ENCODE measurements at places on chromosomes 5 and 9. TPM values are rescaled to one million over a fixed set of nuclear protein-coding genes. Genes with fewer than 3 reads are reported as not detected.

DNA sequence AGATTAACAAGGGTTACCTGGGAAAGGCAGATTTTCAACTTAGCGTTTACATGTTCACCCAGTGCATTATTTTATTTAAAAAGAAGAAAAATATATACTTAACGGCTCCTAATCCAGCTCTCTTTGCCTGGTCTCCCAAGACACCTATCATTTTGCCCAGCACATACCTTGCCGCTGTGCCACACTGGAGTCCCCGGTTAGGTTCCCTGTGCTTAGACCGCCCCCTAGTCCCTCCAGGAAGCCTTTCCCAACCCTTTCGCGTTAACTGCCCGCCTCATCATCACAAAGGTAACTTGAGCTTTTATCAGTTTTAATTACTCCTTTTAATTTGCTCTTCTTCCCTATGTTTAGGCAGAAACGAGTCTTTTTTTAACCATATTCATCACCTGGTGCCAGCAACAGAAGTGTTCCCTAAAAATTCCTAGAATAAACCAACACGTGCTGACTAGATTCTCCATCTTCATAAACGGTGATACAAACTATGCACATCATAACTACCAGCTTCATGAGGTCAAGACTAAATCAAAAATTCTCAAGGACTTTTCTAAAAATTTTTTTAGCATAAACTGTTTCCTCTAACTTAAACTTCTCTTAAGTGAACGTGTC is 19.7 kb downstream of the DNAJA1 start:
- no peak for DNase-seq
- H3K4me3 ChIP-seq: peak overlapping the region; percentile 83
- H3K27ac ChIP-seq: peak overlapping the region; percentile 81
- peaks cover 41% of the 10 kb centered on the region for H3K36me3 ChIP-seq

GRCh38 chr5:5422819-5423515 is 490 bp downstream of the ICE1 start:
- H3K4me1 ChIP-seq: peaks cover 25% of the 10 kb centered on the region
- peaks cover 8% of the 10 kb centered on the region for H3K36me3 ChIP-seq
- H3K4me3 ChIP-seq: peak overlapping the region; percentile 87

- no peaks in the 10 kb centered on the region for H3K27me3 ChIP-seq
- no peak for DNase-seq
- H3K27ac ChIP-seq: no peak overlapping the region
- no peak overlapping the region for H3K4me3 ChIP-seq
- H3K4me1 ChIP-seq: peaks cover under 1% of the 10 kb centered on the region
These were observed 122.3 kb downstream of the NR3C1 start for GRCh38 chr5:143281226-143281625.

DNA sequence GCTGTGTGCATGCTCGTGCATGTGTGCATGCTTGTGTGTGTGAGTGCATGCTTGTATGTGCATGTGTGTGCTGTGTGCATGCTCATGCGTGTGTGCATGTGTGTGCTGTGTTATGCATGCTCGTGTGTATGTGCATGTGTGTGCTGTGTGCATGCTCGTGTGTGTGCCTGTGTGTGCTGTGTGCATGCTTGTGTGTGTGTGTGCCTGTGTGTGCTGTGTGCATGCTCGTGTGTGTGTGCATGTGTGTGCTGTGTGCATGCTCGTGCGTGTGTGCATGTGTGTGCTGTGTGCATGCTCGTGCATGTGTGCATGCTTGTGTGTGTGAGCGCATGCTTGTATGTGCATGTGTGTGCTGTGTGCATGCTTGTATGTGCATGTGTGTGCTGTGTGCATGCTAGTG is 30.3 kb upstream of the SH3PXD2B start:
- no peak overlapping the region for H3K27ac ChIP-seq
- H3K4me1 ChIP-seq: no peaks in the 10 kb centered on the region
- H3K36me3 ChIP-seq: no peaks in the 10 kb centered on the region
- no peak for DNase-seq

DNA sequence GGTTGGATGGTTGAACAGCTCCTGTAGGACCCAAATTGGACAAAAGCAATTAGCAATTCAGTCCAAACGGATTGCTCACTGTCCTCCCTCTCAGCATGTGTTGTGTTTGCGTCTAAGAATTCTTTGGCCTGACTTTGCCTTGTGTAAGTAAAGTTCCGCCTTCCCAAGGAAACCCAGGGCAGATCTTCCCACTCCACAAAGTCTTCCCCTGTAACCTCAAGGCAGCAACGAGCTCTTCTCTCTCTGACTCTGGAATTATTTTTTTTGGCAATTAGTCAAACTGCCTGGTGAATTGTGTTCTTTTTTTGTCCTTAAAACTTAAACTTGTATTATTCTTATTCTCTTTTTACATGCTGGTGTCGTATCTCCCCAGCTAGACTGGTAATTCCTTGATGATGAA is 20.7 kb upstream of the BASP1 start:
- no peaks in the 10 kb centered on the region for H3K4me1 ChIP-seq
- H3K36me3 ChIP-seq: no peaks in the 10 kb centered on the region
- H3K27ac ChIP-seq: no peak overlapping the region
- no peaks in the 10 kb centered on the region for H3K27me3 ChIP-seq
- H3K4me3 ChIP-seq: no peak overlapping the region

DNA sequence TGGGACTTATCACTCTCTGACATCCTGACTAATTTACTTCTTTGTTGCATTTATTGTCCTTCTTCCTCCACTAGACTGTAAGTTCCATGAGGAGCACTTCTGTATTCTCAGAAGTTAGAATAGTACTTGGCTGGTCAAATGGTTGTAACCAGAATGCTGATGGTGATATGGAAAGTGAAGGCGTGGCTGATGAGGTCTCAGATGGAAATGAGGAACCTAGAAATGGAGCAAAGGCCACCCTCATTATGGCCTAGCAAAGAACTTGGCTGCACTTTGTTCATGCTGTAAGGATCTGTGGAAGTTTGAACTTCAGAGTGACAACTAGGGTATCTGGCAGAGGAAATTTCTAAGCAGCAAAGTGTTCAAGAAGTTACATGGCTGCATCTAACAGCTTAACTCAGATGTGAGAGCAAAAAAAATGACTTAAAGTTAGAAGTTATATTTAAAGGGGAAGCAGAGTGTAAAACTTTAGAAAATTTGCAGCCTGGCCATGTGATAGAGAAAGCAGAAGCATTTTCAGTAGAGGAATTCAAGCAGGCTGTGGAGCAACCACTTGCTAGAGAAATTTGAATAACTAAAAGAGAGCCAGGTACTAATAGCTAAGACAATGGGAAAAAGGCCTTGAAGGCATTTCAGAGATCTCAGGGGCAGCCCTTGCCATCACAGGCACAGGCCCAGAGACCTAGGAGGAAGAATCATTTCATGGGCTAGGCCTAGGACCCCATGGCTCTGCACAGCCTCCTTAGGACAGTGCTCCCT is 14.9 kb upstream of the SLC22A5 start:
- no peaks in the 10 kb centered on the region for H3K4me1 ChIP-seq
- H3K4me3 ChIP-seq: no peak overlapping the region
- H3K27me3 ChIP-seq: peaks cover 4% of the 10 kb centered on the region
- peaks cover 1% of the 10 kb centered on the region for H3K36me3 ChIP-seq
- H3K27ac ChIP-seq: no peak overlapping the region
- DNase-seq: no peak

Gene CCDC192
- total RNA-seq: not detected

Gene GGTA1
- not detected for total RNA-seq

Gene SPATA31C1
- total RNA-seq: not detected

Gene CDX1
- not detected for total RNA-seq

Gene TXNDC8
- total RNA-seq: not detected

Gene GAPVD1
- total RNA-seq: 53.4 TPM

Gene PCDHB10
- total RNA-seq: not detected

Gene ARSI
- total RNA-seq: not detected

Gene CRB2
- total RNA-seq: not detected

Gene ADGRD2
- not detected for total RNA-seq

Gene ABCA1
- total RNA-seq: 0.23 TPM
